HTR-8/SVneo (cell line): ENCODE measurements at places on chromosomes 4 and X.
A peak's percentile ranks its signal among the peaks of the same experiment; 100 is the strongest.

- no peak for DNase-seq
Observed at GRCh38 chr4:151777471-151777870, 16.7 kb upstream of the GATB start.

- DNase-seq: peak; percentile 10
Observed at GRCh38 chr4:54440394-54441136, 211.5 kb downstream of the PDGFRA start.

DNA sequence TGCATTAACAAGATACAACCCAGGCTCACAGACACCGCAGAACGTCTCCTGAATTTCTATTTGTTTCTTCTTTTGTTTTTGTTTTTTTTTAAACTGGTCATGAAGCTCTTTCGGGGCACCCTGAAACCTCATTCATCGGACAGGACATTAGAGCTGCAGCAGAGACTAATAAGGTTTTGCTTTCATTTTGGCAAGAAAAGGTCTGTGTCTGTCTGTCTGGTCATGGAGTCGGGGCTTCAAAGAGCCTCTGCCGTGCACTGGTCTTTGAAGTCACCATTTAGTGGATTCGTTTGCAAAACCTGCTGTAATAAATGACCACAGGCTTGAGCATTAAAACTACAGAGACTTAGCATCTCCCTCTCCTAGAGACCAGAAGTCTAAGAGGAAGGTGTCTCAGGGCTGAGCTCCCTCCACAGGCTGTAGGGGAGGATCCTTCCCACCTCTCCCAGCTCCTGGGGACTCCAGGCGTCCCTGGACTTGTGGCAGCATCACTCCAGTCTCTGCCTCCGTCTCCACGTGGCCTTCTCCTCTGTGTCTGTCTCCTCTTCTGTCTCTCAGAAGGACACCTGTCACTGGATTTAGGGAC is 247.5 kb downstream of the CRLF2 start:
- no peak for DNase-seq

DNA sequence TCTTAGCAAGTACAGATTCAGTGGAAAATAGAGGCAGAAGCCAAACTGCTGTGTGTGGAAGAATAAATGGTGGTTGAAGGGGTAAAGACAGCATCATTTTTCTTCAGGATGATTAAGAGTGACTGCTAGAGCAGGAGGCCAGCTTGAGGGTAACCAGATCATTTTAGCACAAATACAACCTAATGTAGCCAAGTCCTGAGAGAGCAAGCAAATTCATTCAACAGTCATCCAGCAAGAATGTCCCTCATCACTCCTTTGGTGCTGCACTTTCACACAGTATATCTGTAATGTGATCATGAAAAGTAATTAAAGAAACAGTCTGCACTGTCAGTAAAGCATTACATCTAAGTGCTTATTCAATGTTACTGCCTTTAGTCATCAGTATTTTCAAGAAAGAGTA is 44.8 kb downstream of the NPFFR2 start:
- no peak for DNase-seq

DNA sequence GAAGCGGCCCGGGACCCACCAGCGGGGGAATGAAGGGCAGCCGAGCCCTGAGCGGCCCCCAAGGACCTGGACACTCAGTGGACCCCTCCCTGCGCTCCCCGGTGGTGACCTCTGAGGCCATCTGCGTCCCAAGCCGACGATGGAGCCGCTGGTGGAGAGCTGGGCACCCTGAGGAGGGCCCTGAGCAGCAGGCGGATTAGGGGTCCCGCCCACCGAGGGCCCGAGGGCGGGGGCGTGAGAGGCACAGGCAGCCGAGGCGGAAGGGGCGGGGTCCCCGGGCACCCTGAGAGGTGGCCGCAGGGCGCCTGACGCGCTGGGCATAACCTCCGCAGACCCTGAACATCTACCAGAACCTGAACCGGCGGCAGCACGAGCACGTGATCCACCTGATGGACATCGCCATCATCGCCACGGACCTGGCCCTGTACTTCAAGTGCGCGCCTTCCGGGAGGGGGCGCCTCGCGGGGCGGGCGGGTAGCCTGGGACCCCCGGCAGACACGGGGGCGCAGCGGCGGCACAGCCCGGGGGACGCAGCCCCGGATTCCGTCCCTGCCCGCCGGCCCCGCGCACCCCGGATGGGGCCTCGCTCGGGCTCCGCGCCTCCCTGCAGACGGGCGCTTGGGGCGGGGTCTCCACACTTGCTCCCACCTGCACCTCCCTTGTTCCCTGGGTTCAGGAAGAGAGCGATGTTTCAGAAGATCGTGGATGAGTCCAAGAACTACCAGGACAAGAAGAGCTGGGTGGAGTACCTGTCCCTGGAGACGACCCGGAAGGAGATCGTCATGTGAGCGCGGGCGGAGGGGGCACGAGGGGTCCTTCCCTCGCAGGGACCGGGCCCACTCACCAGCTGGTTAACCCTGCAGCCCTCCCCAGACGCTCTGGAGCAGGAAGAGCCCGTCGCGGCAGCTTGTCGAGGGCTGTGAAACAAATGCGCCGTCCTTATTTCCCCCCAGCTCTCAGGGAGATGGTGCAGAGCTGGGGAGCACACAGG is 10.3 kb downstream of the ATP5ME start:
- DNase-seq: no peak

DNA sequence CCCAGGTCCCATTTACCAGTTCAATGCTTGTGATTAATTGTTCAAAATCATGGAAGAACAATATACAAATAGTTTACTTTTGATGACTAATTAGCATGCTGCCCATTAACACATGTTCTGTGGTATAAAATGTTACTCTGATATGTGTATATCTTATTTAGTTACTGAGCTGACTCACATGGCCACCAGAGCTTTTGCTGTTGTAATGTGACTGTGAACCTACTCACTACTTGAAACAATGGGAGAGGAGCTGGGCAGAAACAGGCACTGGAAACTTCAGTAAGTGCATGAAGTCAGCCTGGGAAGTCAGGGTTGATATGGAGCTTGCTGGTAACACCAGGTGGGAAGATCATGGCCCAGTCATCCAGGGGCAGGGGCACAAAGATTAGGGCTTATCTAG is 72.7 kb upstream of the MAD2L1 start:
- no peak for DNase-seq

- DNase-seq: peak; percentile 9
Observed at GRCh38 chr4:156193106-156193505, 239.4 kb upstream of the CTSO start.
